ENCODE measurements at places on chromosomes 4 and X. TPM values are rescaled to one million over a fixed set of nuclear protein-coding genes. Genes with fewer than 3 reads are reported as not detected.

Gene SPACA5
- total RNA-seq: not detected

Gene CHM
- 43.7 TPM for total RNA-seq

Gene COL4A5
- total RNA-seq: 276 TPM

Gene ITM2A
- 1.5 TPM for total RNA-seq

Gene NEIL3
- 6.6 TPM for total RNA-seq

GRCh38 chr4:145375416-145375815 lies 106.2 kb upstream of the SMAD1 start:
- DNase-seq: no peak
- H3K27me3 ChIP-seq: no peaks in the 10 kb centered on the region
- H3K27ac ChIP-seq: no peak overlapping the region
- H3K36me3 ChIP-seq: no peaks in the 10 kb centered on the region

DNA sequence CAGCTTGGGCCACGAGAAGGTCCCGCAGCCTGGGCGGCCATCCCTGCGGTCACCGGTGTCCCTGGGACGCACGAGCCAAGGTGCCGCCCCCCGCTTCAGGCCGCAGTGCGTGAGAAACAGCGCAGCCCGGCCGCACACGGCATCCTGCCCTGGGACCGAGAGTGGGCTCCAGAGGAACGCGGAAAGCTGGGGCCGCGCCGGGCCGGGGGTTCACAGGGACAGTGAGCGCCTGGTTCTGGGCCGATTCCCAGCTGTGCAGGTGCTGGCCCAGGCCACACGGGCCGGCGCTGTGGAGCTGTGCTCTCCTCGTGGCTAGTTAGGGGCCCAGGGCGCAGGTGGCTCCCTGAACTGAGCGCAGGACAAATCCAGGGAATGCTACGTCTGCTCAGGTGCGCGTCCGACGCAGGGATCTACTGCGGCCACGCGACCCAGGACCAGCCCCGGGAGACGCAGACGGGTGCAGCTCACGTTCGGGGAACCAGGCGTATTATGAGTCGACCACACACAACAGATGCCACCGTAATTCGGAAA lies 25.8 kb upstream of the GTPBP6 start:
- peaks cover 4% of the 10 kb centered on the region for H3K4me1 ChIP-seq
- no peak for DNase-seq
- peaks cover 32% of the 10 kb centered on the region for H3K36me3 ChIP-seq
- H3K27me3 ChIP-seq: no peaks in the 10 kb centered on the region

DNA sequence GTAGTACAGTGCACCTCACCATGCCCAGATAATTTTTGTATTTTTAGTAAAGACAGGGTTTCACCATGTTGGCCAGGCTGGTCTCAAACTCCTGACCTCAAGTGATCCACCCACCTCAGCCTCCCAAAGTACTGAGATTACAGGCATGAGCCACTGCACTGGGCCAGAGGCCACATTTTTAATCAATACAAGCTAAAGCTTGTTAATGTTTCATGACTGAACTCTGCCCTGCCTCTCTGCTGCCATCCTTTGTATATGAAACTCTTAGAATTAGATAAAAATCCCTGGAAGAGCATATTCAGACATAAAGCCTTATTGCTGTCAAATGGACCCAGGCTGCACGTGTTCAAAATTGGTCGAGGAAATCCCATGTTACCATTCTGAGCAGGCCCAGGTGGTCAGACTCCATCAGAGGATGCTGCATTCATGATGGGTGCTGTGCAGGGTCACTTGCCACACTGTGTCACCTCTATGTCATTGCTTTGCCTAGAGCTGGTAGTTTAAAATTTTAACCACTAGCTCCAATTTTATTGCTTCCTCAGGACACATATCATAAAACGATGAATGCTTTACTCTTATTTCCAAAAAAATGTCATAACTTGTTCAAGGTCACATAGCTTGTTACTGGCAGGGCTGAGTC lies 45.2 kb downstream of the LNX1 start:
- H3K27me3 ChIP-seq: no peaks in the 10 kb centered on the region
- H3K27ac ChIP-seq: no peak overlapping the region
- peaks cover 10% of the 10 kb centered on the region for H3K36me3 ChIP-seq
- H3K4me1 ChIP-seq: peaks cover 4% of the 10 kb centered on the region
- DNase-seq: no peak

- H3K36me3 ChIP-seq: no peaks in the 10 kb centered on the region
- H3K4me3 ChIP-seq: no peak overlapping the region
- H3K4me1 ChIP-seq: no peaks in the 10 kb centered on the region
- no peaks in the 10 kb centered on the region for H3K27me3 ChIP-seq
- no peak for DNase-seq
Measured at GRCh38 chr4:112167794-112168193, 22.5 kb downstream of the FAM241A start.

GRCh38 chrX:124981420-124981819 lies 338.3 kb upstream of the TEX13C start:
- no peaks in the 10 kb centered on the region for H3K27me3 ChIP-seq
- DNase-seq: no peak
- H3K36me3 ChIP-seq: no peaks in the 10 kb centered on the region

DNA sequence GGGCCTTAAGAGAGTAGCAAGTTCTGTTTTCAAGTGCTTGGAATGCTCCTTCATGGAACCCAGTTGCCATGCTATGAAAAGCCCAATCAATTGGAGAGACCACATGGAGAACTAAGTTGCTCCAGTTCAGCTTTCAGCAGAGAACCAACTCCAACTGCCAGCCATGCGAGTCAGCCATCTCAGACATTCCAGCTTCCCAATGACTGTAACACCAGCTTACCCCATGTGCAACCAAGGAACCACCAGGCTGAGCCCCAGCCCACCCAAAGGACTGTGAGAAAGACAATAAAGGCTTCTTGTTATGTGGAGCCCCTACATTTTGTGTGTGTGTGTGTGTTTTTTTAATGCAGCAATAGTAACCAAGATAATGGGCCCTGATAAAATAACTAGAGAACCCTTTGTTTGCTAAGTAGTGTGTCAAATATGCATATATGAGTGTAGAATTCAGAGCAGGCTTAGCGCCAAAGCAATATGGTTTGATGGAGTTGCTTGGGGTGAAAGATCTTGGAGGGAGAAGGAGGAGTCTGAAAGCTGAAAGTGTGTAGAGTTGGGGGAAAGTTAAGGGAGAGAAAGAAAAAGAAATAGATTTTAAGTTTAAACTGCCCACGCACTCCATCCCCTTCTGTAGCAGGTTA lies 35.0 kb upstream of the CCKAR start:
- H3K27ac ChIP-seq: no peak overlapping the region
- no peak for DNase-seq
- no peaks in the 10 kb centered on the region for H3K36me3 ChIP-seq
- H3K4me1 ChIP-seq: peaks cover 3% of the 10 kb centered on the region

DNA sequence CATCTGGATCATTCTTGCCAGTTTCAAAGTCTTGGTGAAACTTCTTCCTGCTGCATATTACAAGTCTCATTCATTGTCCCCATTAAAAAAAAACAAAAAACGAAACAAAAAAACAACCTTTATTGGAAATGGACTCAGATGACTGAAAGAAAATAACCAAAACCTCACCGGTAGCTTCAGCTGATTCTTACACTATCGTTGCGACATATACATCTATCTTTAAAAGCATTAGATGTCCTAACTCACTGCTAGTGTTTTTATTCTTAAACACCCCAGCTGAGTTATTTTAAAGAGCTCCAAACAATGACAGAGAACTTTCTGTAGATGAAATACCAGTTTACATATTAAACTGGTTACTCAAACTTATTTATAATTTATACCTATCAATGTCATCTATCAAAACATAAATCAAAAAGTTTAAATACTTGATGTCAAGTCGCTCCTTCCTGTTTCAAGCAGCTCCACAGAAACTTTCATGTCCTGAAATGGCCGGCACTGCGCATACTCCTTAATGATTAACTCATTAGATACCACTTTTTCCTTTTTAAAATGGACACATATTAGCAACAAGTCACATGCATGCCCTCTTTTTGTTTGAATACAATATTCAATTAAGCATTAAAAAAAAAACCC lies 87.2 kb downstream of the HPRT1 start:
- peaks cover 24% of the 10 kb centered on the region for H3K4me1 ChIP-seq
- H3K27me3 ChIP-seq: peaks cover 5% of the 10 kb centered on the region
- peaks cover 4% of the 10 kb centered on the region for H3K36me3 ChIP-seq
- DNase-seq: no peak

GRCh38 chr4:32189130-32189529 lies 1469.0 kb downstream of the PCDH7 start:
- no peaks in the 10 kb centered on the region for H3K27me3 ChIP-seq
- H3K4me1 ChIP-seq: no peaks in the 10 kb centered on the region
- H3K27ac ChIP-seq: no peak overlapping the region

- no peak for DNase-seq
- H3K36me3 ChIP-seq: peaks cover 27% of the 10 kb centered on the region
- no peak overlapping the region for H3K27ac ChIP-seq
- H3K4me3 ChIP-seq: no peak overlapping the region
Measured at GRCh38 chr4:128859887-128860677, 50.6 kb downstream of the JADE1 start.

DNA sequence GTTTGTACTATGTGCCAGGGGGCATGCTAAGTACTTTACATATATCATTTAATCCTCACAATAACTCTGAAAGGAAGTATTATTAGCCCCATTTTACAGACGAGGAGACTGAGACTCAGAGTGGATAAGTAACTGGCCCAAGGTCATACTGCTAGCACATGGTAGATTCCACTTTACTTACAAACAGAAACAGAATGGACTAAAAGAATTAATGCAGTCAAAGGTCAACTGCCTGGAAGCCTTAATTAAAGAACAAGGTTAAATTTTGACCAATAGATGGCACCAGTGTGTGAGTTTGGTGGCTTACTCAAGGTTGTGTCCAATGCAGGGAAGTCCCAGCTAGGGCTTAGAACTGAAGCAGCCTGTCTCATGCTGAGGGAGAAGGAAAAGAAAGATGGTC lies 4.7 kb downstream of the RIPPLY1 start:
- H3K36me3 ChIP-seq: no peaks in the 10 kb centered on the region
- peaks cover 2% of the 10 kb centered on the region for H3K4me1 ChIP-seq
- no peak for DNase-seq
- peak overlapping the region; percentile 56 for H3K27ac ChIP-seq
